BJ (cell line): ENCODE measurements at places on chromosomes 16 and 17.

DNA sequence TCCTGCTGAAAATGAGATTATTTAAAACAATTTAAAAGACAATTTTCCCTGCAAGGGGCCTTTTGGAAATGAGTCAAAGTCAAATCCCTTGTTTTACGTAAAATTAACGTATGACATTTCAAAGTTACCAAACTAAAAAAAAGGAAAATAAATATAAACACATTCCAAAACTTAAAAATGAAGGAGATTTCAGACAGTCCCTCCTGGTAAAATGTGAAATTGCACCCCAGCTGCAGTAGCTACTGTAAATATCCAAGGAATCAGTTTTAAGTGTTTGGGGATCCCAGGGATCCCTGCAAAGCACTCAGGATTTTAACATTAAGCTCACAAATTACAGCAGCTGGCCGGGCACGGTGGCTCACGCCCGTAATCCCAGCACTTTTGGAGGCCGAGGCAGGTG lies 63.3 kb downstream of the NXN start:
- no peak for DNase-seq

GRCh38 chr17:4815043-4815675 lies 8.2 kb downstream of the PLD2 start:
- no peak for DNase-seq

GRCh38 chr17:50830994-50831393 lies 4.4 kb upstream of the WFIKKN2 start:
- DNase-seq, result no peak

GRCh38 chr16:22670551-22671041 lies 143.4 kb upstream of the HS3ST2 start:
- DNase-seq, result no peak

DNA sequence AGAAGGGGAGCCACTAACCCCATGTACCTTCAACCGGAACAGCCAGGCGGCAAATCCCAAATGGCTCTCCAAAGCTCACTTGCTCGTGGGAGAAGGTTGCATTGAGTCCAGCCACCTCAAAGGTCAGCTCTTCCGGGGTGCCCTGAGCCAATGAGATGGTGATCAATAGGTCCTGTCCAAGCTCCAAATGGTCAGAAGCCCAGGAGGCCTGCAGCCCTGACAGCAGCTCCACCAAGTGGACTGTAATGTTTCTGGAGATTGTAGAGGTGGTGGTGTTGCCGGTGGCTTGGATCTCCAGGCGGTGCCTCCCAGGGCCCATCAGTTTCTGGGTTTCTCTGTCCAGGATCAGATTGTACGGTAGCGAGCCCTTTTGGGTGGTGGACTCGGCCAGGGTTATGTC lies 39.9 kb upstream of the BCO1 start:
- no peak for DNase-seq

- DNase-seq, result no peak
Observed at GRCh38 chr17:48025904-48026501, 11.6 kb downstream of the COPZ2 start.

DNA sequence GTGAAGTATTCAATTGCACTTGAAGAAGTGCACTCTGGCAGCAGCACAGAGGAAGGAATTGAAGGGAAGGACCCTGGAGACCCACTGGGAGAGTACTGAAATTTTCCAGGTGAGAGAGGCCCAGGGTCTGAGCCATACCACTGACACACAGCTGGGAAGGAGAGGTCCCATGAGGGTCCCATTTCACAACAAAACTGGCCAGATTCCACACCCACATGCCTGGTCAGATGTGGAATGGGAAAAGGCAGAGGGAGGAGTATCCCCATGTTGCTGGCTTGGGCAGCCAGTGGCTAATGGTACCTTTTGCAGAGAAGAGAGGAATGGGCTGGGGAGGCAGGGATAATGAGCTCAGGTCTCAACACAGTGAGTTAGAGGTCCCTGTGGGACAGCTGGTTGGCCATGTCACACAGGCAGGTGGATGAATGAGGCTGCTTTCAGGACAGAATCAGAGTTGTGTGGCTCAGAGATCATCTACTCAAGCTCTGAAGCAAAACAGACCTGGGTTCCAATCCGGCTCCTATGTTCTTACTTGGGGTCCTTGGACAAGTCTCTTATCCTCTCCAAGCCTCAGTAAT lies 26.2 kb upstream of the NGFR start:
- DNase-seq, result no peak

DNA sequence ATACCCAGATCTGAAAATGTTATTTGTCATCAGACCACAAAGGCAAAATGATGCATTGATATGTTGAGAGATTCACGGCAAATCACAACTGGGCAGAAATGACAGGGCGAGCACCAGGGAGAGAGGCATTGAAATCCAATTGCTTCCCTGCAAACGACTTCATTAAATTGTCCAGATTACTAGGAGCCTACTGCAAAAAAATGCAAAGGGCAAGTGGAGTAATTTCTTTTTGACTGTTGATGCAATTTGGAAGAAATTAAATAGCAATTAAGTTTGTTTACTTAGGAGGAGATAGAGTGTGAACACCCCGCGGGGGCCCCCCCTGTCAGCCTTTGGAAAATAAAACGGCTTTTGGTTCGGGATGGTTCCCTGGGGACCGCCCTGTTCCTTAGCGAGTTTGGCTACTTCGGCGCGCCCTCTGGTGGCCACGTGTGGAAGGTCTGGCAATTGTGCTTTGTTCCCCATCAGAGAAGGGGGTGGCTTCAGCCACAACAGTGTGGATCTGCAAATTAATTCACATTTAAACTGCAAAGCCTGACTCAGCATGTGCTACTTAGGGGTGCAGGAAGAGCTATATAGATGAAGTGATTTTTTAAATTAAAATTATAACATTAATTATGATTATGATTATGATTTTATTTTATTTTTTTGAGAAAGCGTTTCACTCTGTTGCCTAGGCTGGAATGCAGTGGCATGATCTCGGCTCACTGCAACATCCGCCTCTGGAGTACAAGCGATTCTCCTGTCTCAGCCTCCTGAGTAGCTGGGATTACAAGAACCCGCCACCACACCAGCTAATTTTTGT lies 14.5 kb upstream of the TMC7 start:
- no peak for DNase-seq

- no peak for DNase-seq
Observed at GRCh38 chr17:47660064-47660492, 10.4 kb downstream of the KPNB1 start.

DNA sequence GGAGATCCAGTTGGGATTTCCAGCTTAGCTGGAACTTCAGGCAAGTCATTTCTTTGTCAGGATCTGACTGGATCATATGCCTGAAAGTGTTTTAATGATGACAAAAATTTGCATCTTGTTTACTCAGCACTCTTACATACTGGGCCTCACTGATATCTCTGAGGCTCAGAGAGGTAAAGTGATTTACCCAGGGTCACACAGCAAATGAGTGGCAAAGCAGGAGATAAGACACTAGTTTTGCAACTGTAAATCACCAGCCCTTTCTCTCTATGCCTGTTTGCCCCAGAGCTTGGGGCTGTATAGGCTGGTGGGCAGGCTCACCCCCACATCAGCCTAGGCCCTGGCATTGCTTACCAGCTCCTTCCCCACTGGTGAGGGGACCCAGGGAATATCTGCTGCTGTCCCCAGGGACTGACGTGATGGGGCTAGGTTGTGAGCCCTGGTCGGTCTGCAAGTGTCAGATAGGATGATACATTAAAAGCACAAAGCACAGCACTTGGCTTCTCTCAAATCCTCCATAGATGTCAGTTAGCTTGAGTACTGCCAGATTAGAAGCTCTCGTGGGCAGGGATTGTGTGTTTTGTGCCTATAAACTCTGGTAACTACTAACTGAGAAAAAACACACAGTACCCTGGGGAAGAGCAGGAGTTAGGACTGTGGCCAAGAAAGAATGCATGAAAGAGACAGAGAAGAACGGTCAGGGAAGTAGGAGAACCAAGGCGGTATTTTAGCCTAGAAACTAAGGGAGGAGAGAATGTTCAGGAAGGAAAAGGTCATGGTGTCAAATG lies 165.4 kb downstream of the COPRS start:
- no peak for DNase-seq

GRCh38 chr16:82643136-82643535 lies 16.4 kb downstream of the CDH13 start:
- no peak for DNase-seq

DNA sequence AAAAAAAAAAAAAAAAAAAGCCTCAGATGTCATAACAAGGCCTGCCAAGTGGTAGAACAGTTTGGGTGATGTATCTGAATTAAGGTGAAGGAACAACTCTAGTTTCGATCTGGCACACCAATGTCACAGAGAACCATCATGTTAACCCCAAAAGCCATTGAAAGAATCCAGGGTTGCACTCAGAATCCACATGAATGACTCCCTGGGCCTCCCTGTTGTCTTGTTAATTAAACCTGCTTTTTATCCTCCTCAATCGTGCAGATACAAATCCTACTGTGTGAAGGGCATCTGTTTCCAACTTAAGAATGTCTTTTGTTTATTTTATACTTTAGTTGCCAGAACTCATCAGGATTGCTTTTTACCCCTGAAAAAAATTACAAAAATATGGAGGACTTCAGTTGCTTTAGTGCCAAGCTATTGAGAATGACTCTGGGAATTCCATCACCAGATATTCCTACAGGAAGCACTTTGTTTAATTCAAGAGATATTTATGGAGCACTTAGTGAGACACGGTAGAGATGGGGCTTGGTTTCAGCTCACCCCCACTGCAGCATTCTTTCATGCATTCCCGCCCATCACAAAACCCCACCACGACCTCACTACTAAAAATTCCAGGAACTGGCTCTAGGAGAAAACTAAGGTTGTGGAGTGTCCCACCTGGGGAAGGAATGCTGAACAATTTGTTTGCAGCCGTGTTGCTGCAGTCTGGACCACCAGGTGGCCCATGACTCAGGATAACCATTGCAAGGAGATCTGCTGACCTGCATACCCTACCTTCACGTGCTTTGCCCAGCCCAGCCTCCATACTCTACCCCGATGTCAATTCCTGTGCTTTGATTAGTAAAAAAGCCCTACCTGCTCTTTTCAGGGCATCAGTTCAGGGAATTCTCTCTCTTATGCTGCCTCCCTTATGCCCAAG lies 63.8 kb upstream of the GPRC5B start:
- no peak for DNase-seq

GRCh38 chr16:81637336-81638235 lies 141.5 kb upstream of the PLCG2 start:
- no peak for DNase-seq

DNA sequence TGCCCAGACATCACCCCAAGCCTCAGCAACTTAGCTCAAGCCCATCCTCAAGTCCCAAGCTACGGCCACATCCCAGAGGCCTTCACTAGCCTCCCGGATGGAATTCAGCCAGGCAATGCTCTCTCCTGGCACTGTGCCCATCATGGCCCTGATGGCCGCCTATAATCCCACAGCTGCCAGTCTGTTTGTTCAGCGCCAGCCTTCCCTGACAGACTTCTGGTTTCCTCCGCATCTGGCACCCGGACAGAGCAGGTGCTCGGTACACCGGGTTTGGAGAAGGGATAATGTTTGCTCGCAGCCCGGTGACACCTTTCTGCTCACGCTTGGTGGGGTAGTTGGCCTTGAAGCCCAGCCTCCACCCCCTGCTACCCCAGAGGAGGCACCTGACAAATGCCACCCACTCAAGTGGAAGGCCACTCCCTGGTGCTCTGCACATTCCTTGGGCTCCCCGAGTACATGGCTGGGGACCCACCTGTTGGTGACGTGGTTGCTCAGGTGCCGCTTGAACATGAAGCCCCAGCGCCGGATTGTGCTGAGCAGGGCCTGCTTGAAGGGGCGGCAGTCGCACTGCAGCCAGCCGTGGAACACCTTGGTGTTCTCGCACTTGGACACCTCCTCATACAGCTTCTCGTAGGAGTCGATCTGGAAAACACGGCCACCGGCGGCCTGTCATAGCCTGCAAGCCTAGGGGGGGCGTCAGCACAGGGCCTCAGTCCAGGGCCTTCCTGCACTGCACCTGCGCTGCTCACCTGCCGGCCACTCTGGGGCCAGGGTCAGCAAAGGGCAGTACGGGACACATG lies 47.1 kb downstream of the DNAH17 start:
- DNase-seq, result no peak

DNA sequence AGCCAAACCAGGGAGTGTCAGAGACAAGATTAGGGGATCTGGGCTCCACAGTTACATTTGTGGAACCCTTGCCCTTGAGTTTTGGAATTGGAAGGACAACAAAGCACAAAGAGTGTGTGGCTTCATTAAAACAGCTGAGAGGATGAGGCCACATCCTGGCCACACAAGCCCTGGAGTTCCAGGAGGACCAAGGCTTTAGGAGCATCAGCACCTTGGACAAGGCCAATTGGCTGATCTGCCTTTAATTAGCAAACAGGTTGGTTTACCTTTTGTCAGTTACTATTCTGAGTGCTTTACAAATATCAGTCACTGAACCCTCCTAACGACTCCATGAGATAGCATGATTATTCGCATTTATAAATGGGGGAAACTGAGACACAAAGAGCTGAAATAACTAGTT lies 54.7 kb downstream of the SLC6A2 start:
- DNase-seq, result no peak

DNA sequence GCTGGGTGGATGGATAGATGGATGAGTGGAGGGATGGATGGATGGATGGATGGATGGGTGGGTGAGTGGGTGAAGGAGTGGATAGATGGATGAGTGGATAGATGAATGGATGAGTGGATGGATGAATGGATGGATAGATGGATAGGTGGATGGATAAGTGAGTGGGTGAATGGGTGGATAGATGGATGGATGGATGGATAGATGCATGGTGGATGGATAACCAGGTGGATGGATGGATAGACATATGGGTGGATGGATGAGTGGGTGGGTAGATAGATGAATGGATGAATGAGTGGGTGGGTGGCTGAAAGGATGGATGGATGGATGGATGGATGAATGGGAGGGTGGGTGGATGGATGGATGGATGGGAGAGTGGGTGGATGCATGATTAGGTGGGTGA lies 51.0 kb upstream of the ZC3H18 start:
- DNase-seq, result no peak

DNA sequence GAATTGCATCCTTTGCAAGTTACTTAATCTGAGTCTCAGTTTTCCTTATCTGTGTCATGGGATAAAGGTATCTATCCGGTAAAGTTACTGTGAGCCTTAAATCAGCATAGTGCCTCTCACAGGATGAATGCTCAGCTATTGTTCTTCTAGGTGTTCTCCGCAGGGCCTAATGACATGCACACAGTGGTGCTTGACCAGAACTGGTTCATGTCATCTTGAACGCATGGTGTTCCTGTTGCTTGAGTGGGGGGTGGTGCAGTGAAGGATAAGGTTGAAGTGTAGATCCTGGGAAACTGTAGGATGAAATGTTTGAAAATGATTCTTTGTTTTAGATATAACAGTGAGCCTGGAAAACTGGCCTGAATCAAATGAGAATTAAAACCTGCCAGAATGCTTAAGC lies 4.0 kb downstream of the KRT40 start:
- DNase-seq, result no peak

DNA sequence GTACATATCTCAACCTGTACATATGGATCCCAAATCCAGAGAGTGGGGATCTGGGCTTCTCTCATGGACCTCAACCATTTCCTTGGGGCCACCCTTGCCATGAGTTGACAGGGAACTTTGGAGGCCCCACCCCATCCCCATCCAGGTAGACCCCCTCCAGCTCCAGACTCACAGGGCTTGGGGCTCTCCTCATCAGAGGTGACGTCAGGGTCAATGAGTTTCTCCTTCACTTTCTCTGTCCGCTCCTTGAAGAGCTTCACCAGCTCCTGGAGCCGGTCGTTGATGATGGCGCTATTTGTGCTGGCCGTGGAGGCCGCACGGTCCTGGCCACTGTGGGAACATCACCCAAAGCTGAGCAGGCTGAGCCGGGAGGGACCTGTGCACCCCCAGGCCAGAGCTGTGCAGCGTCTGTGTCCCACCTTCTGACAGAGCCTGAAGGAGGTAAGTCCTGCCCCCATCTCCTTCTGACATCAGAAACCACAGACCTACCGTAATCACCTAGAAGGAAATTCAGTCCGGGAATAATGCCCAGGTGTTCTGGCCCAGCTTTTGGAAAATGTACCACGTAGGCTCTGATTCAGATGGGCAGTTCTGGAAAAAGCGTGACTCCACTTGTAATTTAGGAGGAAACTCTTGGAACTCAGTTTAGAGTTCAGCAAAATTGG lies 50.6 kb downstream of the CNGB1 start:
- no peak for DNase-seq
